Left renal pelvis (tissue), 4 donors: ENCODE measurements at places on chromosomes 11 and 22.
A peak's percentile ranks its signal among the peaks of the same experiment; 100 is the strongest.

GRCh38 chr22:45617948-45618347 lies 53.7 kb upstream of the ATXN10 start:
- DNase-seq, result no peak

GRCh38 chr22:27880778-27881394 lies 38.2 kb downstream of the PITPNB start:
- peak; percentile 66 for DNase-seq

DNA sequence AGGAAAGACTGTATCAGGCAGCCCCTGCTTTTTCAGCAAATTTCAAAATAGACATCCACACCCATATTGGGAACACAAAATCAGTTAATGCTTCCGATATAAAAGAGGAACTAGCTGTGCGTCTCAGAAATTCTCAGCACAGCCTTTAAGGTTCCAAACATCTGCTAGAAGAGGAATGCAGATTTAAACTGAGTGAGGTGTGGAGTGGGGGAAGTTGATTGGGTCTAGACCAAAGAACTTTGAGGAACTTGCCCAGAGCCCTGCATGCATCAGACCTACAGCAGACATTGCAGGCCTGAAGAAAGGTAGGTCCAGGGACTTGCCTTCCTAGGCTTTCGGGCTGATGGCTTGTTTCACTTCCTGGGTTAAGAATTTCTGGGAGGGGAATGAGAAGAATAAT lies at the start of gene MS4A4A:
Gene MS4A4A (plus strand): TSS at position 255 of the 400 bp plus-strand sequence. CDS start 10 bp downstream, at position 265.
- DNase-seq, result no peak

DNA sequence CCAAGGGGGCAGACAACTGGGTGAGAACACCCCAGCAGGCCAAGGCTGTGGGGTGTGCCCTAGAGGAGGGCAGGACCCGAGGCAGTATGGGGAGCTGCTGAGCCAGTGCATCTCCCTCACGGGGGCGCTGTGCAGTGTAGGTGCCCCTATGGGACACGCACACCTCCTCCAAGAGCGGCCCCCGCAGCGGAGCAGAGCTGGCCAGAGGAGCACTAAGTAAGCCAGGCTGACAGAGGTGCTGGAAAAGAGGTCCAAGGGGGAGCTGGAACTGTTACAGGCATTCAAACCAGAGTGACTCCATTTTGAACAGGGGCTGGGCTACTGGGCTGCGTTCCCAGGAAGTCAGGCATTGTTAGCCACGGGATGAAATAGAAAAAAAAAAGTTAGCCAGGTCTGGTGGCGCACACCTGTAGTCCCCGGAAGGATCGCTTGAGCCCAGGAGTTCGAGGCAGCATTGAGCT lies 41.8 kb downstream of the TST start:
- DNase-seq, result no peak

DNA sequence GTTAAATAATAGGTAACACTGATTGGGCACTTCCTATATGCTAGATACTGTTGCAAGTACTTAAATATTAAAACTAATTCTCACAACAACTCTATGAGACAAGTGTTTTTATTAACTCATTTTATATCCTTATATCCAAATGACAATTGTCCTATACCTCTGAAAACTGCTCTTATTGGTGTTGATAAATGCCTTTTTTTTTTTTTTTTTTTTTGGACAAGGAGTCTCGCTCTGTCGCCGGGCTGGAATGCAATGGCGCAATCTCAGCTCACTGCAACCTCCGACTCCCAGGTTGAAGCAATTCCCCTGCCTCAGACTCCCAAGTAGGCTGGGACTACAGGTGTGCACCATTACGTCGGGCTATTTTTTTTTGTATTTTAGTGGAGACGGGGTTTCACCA lies 41.6 kb downstream of the MRTFA start:
- no peak for DNase-seq

DNA sequence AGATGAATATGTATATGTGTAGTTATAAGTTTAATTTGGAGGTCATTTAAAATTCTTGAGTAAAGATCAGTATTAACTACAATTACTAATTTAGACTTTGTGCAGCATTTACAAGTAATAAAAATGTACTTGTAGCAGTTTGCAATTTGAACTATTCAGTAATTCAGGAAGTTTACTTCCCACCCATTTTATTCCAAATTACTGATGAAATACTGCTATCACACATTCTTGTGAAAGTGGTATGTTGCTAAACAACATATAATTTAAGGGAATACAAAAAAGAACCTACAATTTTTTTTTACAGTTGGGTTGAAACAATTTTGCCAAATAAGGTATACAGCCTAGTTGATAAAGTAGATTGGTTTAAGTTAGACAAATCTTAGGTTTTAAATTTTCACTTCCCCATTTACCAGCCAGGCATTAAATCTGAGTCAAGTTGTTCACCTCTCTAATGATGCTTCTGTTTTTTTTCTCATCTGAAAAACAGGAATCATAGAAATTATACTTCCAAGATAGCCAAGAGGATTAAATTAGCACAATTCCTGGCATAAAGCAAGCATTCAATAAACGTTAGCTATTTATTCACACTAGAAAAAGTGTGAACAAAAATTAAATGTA lies 45.3 kb downstream of the ZBTB44 start:
- no peak for DNase-seq

- no peak for DNase-seq
Measured at GRCh38 chr11:47392546-47393162, 14.3 kb upstream of the SPI1 start.

DNA sequence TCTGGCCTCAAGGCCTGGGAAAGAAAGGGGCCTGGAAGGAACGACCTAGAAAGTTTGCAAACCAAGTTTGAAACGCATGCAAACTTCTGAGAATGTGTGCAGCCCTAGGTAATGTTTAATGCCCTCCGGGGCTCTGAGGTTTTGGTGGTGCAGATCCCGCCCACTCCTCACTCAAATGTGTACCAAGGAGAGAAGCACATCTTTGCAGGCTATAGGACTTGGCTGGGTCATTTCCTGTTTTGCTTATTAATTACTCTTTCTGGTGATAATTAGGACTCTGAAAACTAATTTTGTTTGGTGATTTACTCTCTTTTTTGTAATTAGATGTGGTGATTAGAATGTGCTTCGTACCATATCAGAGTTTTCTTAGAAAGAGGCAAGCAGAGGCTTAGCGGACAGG lies 625.9 kb upstream of the CADM1 start:
- DNase-seq, result no peak

DNA sequence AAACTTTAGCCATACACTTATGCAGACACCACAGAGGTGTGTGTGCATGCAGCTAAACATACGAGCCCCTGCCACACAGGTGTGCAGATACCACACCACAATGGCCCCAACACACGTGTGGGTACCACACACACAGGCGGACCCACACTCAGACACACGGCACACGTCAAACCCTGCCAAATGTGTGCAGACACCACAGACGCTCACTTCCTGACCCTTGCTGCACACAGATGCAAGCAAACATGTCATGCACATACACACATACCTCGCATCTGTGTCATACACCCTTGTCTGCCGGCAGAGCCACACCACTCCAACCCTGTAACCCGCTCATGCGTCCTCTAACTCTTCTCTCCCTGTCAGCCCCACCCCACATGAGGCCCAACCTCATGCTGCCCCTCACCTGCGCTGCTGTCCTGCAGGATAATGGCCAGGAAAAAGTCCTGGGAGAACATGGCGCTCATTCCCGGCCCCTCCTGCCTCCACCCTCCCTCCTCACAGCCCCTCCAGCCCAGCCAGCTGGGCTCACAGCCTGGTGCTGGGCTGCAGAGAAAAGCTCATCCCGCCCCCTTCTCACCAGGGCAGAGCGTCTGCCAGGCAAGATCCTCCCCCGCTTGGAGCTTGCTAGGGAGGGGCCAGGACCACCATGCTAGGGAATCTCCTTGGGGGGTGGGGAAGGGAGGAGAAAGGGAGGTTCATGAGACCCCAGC lies 14.2 kb downstream of the SMPD1 start:
- DNase-seq, result no peak

DNA sequence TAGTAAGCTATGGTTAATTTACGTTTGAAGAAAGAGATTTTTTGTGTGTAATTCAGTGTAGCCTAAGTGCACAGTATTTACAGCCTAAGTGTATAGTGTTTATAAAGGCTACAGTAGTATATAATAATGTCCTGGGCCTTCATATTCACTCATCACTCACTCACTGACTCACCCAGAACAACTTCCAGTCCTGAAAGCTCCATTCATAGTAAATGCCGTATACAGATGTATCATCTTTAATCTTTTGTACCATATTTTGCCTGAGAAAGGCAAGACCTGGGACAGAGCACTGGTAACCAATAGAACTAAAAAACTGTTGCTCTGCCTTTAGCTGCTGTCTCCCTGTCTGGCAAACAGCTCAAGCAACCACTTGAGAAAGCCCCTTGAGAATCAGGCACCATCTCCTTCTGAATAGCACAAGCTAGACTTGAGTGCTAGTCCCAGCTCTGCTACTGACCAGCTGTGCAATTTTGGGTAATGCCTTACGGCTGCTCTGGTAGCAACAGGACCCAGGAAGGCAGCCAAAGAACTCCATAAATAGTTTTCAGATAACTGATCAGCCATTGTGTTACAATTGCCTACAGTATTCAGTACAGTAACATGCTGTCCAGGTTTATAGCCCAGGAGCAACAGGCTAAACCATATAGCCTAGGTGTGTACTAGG lies 131.3 kb downstream of the KCNC1 start:
- no peak for DNase-seq
